ENCODE measurements at places on chromosomes 12 and 14. TPM values are rescaled to one million over a fixed set of nuclear protein-coding genes. Genes with fewer than 3 reads are reported as not detected.

Gene TSPAN11
- not detected for total RNA-seq

Gene VWF
- total RNA-seq = 0.02 TPM

Gene ASPG
- not detected for total RNA-seq

Gene SLC10A1
- not detected for total RNA-seq

Gene RD3L
- total RNA-seq = not detected

Gene TULP3
- 7.0 TPM for total RNA-seq

Gene KRT3
- not detected for total RNA-seq

Gene LRP6
- 0.80 TPM for total RNA-seq

Gene TGFB3
- 2.4 TPM for total RNA-seq

Gene GPX2
- total RNA-seq = not detected

Gene TPH2
- not detected for total RNA-seq

Gene DBX2
- total RNA-seq = not detected

Gene KRT78
- total RNA-seq = not detected

Gene HPD
- not detected for total RNA-seq

Gene CSRP2
- total RNA-seq = 0.11 TPM

Gene OLR1
- not detected for total RNA-seq

Gene DAO
- not detected for total RNA-seq

Gene IGFBP6
- 0.48 TPM for total RNA-seq

Gene CBX5
- total RNA-seq = 152 TPM

Gene NPAS3
- not detected for total RNA-seq

Gene PZP
- total RNA-seq = not detected

Gene NID2
- 0.82 TPM for total RNA-seq

Gene SETD1B
- 32.7 TPM for total RNA-seq

Gene PELI2
- 1.5 TPM for total RNA-seq

Gene GNPNAT1
- 16.7 TPM for total RNA-seq

Gene CMKLR1
- not detected for total RNA-seq

Gene MYH6
- total RNA-seq = not detected

Gene CHGA
- not detected for total RNA-seq

Gene PRICKLE1
- 0.61 TPM for total RNA-seq

Gene FAIM2
- 0.18 TPM for total RNA-seq

Gene TAS2R9
- not detected for total RNA-seq

Gene LRRK2
- not detected for total RNA-seq

Gene ESR2
- total RNA-seq = 0.25 TPM

Gene SYNE3
- total RNA-seq = 51.8 TPM

Gene MORN3
- total RNA-seq = 0.82 TPM

Gene PLEKHA5
- total RNA-seq = 5.3 TPM

Gene CRIP1
- 545 TPM for total RNA-seq

Gene ENTPD5
- 10.5 TPM for total RNA-seq

Gene GAS2L3
- 5.0 TPM for total RNA-seq

Gene ZC2HC1C
- total RNA-seq = 1.8 TPM

Gene RDH16
- total RNA-seq = 0.32 TPM

Gene CFAP251
- total RNA-seq = 0.66 TPM

Gene NRIP2
- not detected for total RNA-seq

Gene CHST11
- 71.4 TPM for total RNA-seq

Gene KLRG1
- total RNA-seq = 3.5 TPM

Gene FIGNL2
- 0.25 TPM for total RNA-seq

Gene HOXC4
- total RNA-seq = not detected

Gene NANOG
- total RNA-seq = not detected

Gene WNT1
- total RNA-seq = not detected

Gene NEMF
- total RNA-seq = 73.5 TPM
